ENCODE measurements at places on chromosomes 12 and 14. TPM values are rescaled to one million over a fixed set of nuclear protein-coding genes. Genes with fewer than 3 reads are reported as not detected.
A peak's percentile ranks its signal among the peaks of the same experiment; 100 is the strongest.

DNA sequence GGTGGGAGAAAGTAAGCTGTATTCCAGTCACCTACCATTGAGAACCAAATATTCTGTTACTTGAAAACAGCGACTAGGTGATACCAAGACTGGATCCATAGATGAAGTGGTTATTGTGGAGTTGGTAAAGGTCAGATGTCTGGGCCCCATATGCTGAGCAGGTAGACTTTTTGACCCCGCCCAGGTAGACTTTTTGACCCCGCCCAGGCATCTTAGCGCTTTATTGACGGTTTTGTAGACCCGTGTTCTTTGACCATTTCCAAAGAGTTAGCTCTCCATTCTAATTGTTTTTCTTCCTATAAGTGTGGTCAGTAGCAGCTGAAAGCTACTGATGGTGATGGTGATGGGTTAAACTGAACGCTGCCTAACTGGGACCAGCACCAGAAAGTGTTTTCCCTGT is 61.6 kb downstream of the SLC8A3 start:
- no peak for DNase-seq

GRCh38 chr14:103846543-103847450 is 578 bp downstream of the PPP1R13B start:
- DNase-seq: no peak

DNA sequence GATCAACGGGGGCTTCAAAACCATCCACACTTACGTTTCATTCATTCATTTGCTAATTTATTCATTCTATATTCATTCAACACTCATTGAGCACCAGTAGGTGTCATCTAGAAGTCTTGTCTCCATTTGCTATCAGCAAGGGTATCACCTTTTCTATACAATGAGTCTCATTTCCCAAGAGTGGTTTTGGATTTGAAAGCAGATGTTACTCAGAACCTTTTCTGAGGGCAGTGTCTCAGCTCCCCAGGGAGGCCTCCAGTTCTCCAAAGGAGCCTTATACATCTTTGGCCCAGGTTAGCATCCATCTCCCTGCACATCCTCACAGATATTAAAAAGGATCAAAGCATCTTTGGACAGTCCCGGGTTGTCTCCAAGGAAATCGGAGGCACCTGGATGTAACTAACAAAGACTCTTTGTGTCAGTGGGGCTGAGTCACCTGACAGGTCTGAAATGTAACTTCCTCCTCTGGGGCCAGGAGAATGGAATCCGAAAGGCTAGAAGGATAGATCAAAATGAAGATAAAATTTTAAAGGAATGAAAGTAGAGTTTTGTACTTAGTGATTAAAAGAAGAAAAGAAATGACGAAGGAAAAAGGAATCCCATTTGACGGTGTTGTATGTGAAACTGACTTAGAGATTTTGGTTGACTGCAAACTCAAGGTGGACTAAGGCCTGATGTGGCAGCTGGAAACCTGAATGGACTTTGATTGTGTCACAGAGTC is 103.0 kb downstream of the VCPKMT start:
- no peak for DNase-seq

DNA sequence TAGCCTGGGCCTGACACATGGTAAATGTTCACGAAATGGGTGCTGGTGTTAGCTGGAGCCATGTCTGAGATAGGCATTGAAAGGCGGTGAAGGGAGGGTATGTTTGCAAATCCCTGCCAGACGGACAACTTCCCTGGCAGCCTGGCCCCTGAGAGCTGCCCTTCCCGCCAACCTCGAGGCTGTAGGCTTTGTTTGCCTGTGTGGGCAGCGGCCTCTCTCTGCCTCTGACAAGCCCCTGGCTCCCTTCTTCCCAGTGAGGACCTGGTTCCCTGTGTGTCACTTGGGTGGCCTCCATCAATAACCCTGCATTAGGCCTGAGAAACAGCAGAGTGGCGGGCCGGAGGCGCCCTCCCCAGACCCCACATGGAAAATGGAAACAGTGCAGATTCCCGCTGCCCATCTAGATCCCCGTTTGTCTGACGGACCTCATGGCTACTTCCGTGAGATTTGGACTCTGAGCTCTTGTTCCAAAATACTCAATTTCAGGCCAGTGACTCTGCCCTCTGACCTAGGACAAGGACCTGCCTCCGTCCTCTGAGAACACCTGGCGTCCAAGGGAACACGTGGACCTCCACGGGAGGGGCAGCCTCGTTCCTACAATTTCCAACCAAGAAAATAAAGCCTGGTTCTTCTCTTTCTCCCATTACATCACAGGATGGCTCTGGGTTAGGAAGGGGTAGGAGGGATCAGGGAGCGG is 325.5 kb downstream of the DPF3 start:
- DNase-seq: no peak

DNA sequence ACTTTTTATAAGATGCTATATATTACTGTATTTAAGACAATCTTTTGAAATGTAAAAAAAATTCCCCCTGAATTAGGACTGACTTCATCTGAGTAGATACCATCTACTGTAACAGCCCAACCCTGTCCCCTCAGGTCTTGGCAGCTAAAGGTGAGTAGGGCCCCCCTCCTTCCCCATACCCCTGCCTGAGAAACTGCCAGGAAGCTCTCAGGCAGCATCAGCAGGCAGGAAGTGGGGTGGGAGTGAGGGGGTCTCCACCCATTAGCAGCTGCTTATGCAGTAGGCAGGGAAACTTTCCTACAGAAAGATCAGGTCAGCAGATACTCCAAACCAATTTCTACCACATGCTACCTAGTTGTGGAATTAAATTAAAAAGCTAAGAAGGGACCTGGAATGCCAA is 62.5 kb downstream of the PAX9 start:
- DNase-seq: no peak

GRCh38 chr14:45201905-45202304 is 51.1 kb downstream of the MIS18BP1 start:
- peak; percentile 4 for DNase-seq

- DNase-seq: no peak
Observed at GRCh38 chr12:19201661-19202060, 72.1 kb downstream of the PLEKHA5 start.

PRPH gene
- total RNA-seq: 3.4 TPM

- DNase-seq: no peak
Observed at GRCh38 chr12:2683283-2684025, 111.3 kb upstream of the FKBP4 start.

DNA sequence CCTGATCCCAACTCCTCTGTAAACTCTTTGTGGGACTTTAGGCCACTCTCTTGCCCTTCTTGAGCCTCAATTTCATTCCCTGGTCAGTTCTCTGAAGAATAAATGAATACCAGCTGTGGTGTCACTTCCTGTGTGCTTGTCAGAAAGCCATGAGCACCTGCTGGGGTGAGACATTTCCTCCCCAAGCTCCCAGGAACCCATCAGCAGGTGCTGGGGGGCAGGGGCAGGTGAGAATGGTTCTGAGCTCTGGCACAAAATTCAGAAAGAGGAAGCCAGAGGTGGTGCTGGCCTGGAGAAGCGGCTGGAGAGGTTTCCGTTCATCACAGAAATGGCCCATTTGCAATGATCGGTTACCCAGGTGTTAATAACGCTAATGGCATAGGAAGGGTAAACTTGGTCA is 14.9 kb downstream of the LHX5 start:
- no peak for DNase-seq

DNA sequence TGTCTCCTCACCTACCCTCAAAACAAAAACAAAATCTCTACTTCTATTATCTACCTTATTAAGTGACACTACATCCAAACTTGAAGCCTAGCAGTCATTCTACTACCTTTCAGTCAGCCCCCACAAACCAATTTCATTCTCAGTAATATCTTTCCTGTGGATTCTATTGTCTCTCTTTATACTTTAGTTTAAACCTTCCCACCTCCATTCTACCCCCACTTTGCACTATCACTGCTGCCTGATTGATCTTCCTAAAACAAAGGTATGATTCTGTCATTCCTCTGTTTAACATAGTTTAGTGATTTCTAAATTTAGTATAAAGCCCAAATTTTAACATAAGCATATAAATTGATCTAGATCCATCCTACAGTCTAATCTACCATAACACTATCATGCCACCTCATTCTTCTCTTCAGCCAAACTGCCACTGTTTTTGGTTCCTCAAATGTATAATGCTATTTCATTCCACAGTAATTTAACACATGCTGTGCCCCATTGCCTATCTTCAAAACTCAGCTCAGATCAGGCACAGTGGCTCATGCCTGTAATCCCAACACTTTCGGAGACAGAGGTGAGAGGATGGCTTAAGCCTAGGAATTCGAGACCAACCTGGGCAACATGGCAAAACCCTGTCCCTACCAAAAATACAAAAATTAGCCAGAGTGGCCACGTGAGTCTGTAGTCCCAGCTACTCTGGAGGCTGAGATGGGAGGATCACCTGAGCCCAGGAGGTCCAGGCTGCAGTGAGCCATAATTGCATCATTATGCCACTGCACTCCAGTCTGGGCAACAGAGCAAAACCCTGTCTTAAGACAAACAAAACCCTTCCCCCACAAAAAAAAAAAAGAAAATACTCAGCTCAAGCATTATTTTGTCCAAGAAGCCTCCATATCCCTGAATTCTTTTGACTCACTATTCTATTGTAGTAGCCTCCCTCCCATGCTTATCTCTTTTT is 3.1 kb upstream of the STRN3 start:
- no peak for DNase-seq

GPR65 gene
- 86.0 TPM for total RNA-seq

GRCh38 chr12:117408161-117408791 is 46.9 kb upstream of the NOS1 start:
- no peak for DNase-seq

- no peak for DNase-seq
Observed at GRCh38 chr12:98058838-98059237, 456.6 kb upstream of the TMPO start.

- no peak for DNase-seq
Observed at GRCh38 chr12:115763376-115763775, 514.1 kb downstream of the MED13L start.

DNA sequence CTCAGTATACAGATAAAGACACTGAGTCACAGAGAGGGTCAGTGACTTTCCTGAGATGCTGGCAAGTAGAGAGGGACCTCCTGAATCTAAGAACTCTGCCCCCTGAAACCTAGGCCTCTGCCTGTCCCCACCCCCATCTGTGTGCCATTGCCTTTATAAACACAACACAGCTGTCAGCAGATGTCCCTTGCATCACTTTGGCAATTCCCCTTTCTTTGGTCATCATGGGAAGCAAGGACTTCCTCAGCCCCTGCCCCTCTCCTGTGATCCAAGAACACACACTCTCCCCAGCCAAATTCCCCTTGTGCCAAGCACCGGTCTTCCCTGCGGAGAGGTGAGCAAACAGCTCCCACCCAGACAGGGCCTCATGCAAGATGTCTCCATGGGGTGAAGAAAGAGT is 8.3 kb downstream of the TSPAN11 start:
- no peak for DNase-seq

DNA sequence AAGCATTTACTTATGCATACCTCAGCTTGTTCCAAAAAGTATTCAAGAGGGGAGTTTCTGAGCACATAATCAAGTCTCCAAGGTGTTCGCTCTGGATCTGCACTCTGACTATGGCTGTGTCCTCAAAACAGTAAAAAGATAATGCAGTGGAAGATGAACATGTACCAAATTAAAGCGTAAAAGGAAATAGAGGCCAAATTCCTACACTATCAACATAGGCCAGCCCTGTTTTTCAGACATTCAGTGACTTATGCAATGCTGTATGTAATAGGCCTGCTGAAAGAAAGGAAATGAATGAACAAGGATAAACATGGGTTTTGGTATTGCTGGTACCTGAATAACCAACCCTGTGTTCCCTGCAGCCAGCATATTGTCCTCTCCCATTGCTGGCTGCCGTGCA is 115.7 kb downstream of the SAMD4A start:
- DNase-seq: no peak

MYO1H gene
- not detected for total RNA-seq

DNA sequence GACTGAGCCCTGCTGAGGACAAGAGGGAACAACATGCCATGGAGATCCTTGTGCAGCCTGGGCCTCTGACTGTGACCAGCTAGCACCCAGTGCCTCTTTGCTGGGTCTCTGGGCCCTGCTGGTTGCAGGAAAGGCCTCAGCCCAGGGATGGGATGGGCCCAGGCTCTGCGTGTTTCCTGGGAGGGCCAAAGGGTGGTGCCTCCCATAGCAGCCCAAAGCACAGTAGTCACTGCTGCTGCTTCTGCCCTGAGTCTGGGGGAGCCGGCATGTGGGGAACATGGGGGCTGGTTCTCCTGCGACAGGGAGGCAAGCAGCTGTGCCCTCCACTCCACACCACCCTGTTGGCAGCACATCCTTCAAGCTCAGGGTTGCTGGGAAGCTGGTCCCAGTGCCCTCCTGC is 18.5 kb downstream of the ANHX start:
- DNase-seq: no peak

HAL gene
- total RNA-seq: 4.3 TPM

GRCh38 chr12:132488127-132489077 is 1.5 kb upstream of the FBRSL1 start:
- no peak for DNase-seq

- peak; percentile 54 for DNase-seq
Observed at GRCh38 chr12:84842406-84843013, 70.1 kb downstream of the SLC6A15 start.

OR4E2 gene
- not detected for total RNA-seq

GLIPR1L1 gene
- not detected for total RNA-seq

GRCh38 chr14:68926236-68926635 is 52.9 kb downstream of the ACTN1 start:
- no peak for DNase-seq

CLEC2A gene
- not detected for total RNA-seq

PTCSC3 gene
- not detected for total RNA-seq

GALNT9 gene
- total RNA-seq: not detected

- no peak for DNase-seq
Observed at GRCh38 chr12:59615392-59616165, 19.8 kb downstream of the SLC16A7 start.

LTB4R2 gene
- 7.7 TPM for total RNA-seq

DNA sequence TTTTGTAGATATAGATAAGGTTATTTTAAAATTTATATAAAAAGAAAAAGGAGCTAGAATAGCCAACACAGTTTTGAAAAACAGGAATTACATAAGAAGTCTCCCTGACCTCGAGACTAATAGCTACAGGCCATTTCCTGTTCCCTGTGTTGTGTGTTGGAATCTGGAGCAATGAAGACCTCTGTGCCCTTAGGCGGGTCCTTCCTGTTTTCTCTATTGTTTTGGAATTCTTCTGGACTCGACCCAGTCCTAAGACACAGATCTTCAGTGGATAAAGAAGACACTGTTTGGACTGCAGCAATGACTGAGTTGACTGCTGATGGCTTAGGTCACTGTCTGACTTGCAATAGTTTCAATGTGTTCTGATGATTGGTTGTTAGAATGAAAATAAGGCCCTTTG is 26.2 kb downstream of the SNRPF start:
- DNase-seq: no peak

LRRC74A gene
- not detected for total RNA-seq

AQP6 gene
- 0.17 TPM for total RNA-seq

GRCh38 chr12:27969624-27970400 is 2.7 kb downstream of the PTHLH start:
- peak; percentile 53 for DNase-seq

- DNase-seq: no peak
Observed at GRCh38 chr12:2668816-2669215, 126.0 kb upstream of the FKBP4 start.

GRCh38 chr12:94839347-94839746 is 164.2 kb downstream of the NDUFA12 start:
- DNase-seq: no peak

GRCh38 chr12:13000616-13000924 is 505 bp upstream of the HEBP1 start:
- DNase-seq: no peak

Data from NCI-H460 (cell line).